IMR-90 (cell line): ENCODE measurements at places on chromosomes 3 and 15. TPM values are rescaled to one million over a fixed set of nuclear protein-coding genes. Genes with fewer than 3 reads are reported as not detected.

GRCh38 chr3:190058521-190059241, 62.0 kb downstream of the P3H2 start:
- peak; percentile 49 for DNase-seq

DNA sequence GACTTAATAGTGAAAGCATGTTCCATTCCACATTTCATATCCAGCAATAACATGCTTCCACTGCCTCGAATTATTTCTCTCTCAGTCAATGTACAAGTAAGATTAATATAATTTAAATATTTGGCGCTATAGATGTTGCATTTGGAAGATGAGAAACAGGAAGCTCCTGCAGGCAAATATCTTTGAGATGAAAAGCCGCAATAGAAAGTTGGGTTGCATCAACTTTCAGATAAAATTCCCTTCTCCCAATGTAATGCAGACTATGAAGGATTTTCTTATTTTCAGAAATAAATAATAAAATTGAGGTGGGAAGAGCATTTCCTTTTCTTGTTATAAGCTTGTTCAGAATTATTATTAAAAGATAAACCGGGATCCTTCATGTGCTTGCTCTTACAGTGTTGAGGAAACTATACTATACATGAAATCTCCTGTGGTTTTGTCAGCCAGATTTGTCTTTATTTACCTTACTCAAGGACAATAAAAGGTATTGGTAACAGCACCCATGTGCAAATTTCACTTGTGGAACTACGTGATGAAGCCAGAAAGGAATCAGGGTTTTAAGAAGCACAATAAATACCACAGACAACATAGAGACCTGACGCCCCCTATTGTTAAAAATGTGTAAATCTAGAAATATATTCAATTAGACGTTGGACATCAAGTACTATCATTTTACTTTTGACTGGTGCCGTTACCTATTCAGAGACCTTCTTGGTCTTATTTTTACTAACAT, 307.0 kb downstream of the ARPP21 start:
- peak; percentile 28 for DNase-seq

GRCh38 chr3:58578873-58579272, 1.7 kb upstream of the FAM107A start:
- DNase-seq, result no peak

GRCh38 chr3:141460097-141460704, 26.6 kb upstream of the RASA2 start:
- peak; percentile 85 for DNase-seq

DNA sequence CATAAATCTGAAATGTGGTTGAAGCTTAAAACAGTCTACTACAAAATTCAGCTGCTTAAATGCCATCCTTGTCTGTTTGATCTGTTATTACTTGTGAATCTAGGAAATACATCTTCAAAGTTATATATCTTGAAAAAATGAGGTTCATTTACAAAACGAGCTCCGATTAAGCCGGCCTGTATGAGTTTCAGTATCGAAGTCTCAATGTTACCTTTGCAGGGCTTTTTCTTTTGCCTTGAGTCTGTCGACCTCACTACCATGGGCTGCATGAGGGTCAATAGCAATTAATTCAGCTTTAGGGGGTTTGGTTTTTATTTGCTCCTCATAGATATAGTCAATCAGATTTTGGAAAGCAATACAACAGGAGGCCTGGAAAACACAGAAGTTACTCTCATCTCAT, 23.2 kb downstream of the ERICH6 start:
- no peak for DNase-seq

DNA sequence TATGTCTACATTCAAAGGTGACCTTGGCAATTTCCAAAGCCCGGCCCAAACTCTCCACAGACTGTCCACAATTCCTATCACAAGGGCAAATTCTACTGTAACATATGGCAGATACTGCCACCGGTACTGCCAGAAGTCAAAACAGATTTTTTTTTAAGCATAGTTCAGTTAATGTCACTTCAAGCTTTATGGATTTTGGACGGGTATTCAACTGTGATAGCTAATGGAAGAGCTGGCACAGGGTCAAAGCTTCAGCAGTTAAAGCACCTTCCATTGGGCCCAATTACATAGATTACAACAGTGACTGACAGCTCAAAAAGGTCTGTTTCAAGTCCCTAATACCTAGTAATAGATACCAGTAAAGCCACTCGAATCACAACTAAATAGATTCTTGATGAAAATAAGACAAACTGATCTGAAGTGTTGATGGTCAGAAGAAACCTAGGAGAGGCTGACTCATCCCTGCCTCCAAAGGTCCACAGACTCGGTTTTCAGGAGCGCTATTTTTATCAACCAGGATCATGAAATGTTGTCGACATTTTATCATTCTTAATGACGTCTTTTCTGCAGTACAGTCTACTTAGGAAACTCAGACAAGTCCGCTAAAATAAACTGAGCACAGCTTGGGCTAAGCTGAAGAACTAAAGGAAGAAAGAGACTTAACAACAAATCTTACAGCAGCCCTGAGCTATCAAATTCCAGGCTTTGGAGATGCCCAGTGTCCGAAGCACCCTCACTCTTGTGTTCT, 38.7 kb downstream of the ANXA2 start:
- DNase-seq, result peak; percentile 93

GRCh38 chr3:19270481-19270880, 122.2 kb downstream of the KCNH8 start:
- no peak for DNase-seq

Gene HESX1
- total RNA-seq, result 0.36 TPM in 1 of 2 replicates, not detected in the other

GRCh38 chr3:187102073-187102634, 37.1 kb downstream of the RPL39L start:
- DNase-seq, result peak; percentile 1

GRCh38 chr3:113548501-113548900, 16.1 kb downstream of the SIDT1 start:
- DNase-seq, result no peak

- no peak for DNase-seq
Observed at GRCh38 chr15:78841376-78841706, 30.1 kb upstream of the ADAMTS7 start.

Gene FBXO40
- not detected in 2 replicates for total RNA-seq

Gene GNB4
- 112 and 131 TPM in 2 replicates for total RNA-seq

Gene KNG1
- total RNA-seq, result not detected in 2 replicates

GRCh38 chr3:168267179-168267578, 171.5 kb upstream of the GOLIM4 start:
- DNase-seq, result no peak

DNA sequence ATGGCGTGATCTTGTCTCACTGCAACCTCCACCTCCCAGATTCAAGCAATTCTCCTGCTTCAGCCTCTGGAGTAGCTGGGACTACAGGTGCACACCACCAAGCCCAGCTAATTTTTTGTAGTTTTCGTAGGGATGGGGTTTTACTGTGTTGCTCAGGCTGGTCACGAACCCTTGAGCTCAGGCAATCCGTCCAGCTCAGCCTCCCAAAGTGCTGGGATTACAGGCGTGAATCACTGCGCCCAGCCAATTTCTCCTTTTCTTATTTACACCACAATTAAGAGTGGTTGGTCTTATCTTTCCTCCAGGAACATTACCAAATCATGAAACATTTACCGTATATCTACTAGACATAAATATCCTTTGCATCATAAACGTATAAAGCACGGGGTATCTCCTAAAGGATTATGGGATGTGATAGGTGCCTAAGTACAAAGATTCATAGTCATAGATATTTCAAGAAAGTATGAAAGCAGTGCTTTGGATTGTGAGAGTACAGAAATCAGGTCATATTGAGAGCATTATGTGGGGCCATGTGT, 194.5 kb downstream of the RBMS3 start:
- DNase-seq, result no peak

- DNase-seq, result peak; percentile 34
Observed at GRCh38 chr3:185460719-185461350, 38.0 kb downstream of the TMEM41A start.

DNA sequence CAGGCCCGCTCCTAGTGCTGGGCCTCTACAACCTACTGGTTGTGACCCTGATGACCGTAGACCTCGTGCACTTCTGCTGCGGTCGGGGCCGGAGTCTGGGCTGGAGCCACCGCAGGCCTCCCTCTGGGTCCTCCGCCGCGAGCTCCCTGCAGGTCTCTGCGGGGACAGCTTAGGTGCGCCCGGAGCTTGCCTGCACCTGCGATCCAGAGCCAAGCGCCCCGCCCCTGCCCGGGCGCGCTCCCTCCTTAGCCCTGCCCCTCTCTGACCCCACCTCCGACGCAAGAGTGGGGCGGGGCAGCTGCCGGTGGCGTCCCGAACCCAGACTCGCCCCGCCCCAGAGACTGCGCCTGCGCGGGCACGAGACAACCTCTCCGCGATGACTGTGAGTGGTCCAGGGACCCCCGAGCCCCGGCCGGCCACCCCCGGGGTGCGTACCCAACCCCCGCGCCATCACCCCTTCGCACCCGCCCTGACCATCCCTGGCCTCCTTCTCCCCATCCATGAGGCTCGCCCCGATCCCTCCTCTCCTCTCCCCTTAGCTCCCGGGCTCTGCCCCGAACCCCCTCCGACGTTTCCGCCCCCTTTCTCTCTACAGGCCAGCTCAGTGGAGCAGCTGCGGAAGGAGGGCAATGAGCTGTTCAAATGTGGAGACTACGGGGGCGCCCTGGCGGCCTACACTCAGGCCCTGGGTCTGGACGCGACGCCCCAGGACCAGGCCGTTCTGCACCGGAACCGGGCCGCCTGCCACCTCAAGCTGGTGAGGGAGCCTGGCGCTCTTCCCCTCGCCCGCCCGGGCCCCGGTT, at the start of gene UNC45A:
Gene UNC45A, plus strand, starts transcription at position 337 of the 803 bp plus-strand sequence. Its CDS starts 40 bp downstream, at position 377.
- peak; percentile 77 for DNase-seq

DNA sequence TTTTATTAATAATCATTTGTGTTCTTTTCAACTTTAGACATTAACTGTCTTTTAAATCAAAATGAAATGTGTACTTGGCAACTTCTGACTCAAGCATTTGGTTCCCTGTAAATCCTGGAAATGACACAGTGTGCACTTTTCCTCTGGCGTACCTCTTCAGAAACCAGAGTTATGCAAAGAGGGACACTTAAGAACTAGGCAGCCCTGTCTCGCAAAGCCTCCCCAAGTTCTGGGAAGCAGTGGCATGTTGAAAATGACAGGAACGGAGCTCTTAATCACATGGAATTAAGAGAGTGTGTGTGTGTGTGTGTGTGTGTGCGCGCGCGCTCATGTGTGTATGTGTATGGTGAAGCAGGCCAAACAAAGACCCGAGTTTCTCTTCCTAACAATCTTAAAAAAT, 707.4 kb downstream of the MECOM start:
- no peak for DNase-seq

GRCh38 chr15:79089890-79090486, 592 bp downstream of the RASGRF1 start:
- no peak for DNase-seq

- DNase-seq, result no peak
Observed at GRCh38 chr3:117964814-117965213, 1069.8 kb downstream of the IGSF11 start.

Gene ASB14
- total RNA-seq, result not detected in 2 replicates

Gene LRRC49
- 16.8 and 19.2 TPM in 2 replicates for total RNA-seq

DNA sequence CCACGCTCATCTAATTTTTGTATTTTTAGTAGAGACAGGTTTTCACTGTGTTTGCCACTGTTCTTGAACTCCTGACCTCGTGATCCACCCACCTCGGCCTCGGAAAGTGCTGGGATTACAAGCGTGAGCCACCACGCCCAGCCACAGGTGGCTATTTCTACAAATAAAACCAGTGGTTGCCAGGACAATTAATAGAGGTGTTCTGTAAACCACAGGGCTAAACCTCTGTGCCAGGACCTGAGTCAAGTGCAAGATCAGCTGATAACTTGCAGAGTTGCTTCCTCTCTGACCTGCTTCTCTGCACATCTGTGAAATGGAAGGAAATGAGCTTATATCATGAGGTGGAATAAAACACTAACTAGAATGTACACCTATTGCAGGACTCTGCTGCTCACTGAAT, 72.8 kb downstream of the CD200R1L start:
- DNase-seq, result no peak

DNA sequence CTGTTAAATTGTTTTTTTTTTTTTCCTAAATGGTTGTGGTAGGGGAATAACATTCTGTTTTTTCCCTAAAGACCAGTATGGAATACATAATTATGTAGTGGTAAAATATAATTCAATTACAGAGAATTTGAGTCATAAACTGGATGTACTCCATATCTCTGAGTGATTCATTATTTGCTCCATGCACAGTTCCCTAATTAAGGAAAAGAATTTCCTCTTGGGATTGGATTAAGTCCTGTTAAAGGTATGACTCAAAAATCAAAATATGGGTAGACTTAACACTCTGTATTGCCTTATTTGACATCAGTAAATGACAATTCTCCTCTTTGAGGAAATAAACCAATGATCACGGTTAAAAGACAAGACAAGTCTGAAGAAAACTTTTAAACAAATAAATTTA, 78.0 kb upstream of the KCNH8 start:
- no peak for DNase-seq

Gene ZNF639
- 50.5 and 57.8 TPM in 2 replicates for total RNA-seq

GRCh38 chr15:85494048-85494777, 113.8 kb downstream of the AKAP13 start:
- peak; percentile 95 for DNase-seq

Gene BUB1B
- 24.7 and 31.9 TPM in 2 replicates for total RNA-seq

DNA sequence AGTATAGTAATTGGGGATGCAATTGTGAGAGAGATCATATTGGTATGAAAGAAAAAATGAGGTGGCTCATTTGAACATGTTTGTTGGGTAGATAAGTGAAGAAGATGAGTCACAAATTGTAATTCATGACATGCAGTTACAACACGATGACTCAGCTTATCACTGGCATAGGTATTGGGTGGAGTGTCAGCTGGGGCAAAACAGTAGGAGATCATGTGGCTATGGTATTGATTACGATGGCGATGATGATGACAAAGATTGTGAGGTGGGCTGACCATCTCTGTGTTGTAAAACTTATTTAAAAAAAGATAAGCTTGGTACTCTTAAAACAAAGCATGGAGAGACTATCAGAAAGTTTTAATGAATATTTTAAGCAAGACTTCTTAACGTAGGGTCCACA, 11.6 kb upstream of the DPH6 start:
- DNase-seq, result peak; percentile 90

Gene SLC12A8
- 1.9 and 2.2 TPM in 2 replicates for total RNA-seq

- peak; percentile 51 for DNase-seq
Observed at GRCh38 chr3:157423337-157423736, 13.3 kb upstream of the PTX3 start.

GRCh38 chr3:106458952-106459351, 590.1 kb upstream of the CBLB start:
- no peak for DNase-seq

GRCh38 chr3:65776494-65776893, 262.2 kb downstream of the MAGI1 start:
- DNase-seq, result peak; percentile 61

- DNase-seq, result peak; percentile 64
Observed at GRCh38 chr15:40633178-40633577, 39.1 kb downstream of the KNL1 start.
